Fibroblast of villous mesenchyme (primary cell): ENCODE measurements at places on chromosomes 7 and 10.
A peak's percentile ranks its signal among the peaks of the same experiment; 100 is the strongest.

- no peak for DNase-seq
These were observed 963.2 kb upstream of the CELF2 start for GRCh38 chr10:10054466-10054865.

DNA sequence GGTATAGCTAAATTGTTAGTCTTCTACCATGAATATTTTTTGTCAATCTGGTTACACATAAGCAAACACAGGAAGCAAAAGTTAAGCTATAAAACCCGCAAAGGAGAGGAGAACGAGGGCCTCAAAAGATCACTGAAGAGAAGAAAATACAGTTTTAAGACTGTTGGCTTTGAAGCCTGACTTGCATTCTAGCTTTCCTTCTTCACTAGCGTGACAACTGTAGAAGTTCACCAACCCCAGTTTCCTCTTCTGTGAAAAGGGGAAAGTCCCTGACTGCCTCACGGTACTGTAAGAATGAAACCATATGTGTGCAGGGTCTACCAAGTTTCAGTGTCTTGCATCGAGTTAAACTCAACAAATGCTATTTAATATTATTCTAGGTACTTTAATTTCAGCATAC lies 7.5 kb upstream of the LRRN3 start:
- DNase-seq = no peak

DNA sequence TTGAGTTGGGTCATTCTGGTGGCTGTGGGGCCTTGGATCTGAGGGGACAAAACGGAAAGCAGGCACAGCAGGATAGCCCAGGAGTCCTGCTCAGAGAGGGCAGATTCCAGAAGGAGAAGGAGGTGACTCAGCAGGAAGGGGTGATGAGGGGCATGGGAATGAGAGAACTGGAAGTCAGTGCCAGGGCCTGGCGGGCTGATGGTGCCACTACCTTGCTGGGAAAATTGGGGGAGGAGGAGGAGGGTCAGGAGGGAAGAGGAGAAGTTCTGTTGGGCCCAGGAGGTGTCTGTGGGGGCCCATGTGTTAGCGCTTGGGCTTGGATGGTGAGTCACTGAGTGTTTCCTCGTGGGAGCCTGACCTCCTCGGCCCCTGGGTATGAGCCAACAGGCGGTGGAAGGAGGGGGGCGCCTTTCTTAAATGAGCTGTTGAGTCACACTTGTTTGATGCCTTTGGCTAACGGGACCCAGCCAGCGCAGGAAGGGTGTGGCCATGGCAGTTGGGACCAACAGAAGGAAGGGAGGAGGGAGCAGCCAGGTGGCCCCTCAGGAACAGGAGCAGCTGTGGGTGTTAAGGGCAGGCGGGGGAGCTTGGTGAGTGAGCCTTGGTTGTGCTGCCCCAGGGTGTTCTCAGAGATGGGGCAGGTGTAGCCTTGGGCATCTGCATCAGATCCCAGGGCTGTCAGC lies 130.0 kb upstream of the BTBD16 start:
- peak; percentile 96 for DNase-seq

DNA sequence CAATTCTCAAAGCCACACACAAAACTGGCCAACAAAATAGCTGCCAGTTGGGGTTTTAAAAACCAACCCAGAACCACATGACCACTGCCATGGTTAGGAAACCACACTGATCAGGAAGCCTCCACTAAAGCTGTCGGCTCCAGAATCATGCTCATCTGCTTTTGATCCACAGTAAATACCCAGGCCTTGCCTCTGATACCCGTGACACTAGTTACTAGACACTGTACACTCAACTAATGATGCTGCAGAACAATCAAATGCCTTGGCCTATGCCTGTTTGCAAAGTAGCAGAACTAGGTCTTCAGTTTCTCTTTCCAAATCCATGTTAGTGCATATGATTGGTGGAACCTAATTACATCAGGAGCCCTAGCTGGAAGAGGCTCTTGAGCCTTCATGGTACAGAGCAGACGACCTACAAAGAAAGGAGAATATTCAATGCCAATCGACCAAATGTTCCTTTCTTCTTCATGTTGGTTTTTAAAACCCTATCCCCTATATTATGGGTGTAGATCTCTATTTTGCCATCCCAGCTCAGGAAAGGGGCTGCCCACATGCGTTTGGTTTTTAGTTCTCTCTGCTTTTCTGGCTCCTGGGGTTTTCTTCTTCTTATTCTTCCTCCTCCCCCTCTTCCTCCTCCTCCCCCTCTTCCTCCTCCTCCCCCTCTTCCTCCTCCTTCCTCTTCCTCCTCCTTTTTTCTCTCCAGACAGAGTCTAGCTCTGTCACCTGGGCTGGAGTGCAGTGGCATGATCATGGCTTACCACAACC lies 76.6 kb downstream of the CNNM2 start:
- no peak for DNase-seq

DNA sequence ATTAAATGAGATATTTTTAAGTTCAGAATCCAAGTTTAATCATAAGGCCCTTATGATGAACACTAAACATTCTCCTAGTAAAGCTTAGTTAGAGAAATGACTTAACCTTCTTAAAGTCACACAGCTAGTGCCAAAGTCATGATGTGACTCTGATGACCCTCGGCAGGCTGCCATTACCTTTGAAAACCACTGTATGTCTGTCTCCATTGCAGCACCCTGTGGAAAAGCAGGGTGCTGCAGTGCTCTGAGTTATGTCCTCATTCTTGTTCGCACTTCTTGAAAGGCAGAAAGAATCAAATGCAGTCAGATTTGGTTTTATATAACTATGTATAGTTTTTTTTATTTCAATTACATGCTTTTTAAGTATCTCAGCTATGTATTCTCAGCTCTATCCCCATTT lies 105.0 kb downstream of the PHTF2 start:
- no peak for DNase-seq

- DNase-seq = peak; percentile 36
These were observed 146.3 kb downstream of the TCF7L2 start for GRCh38 chr10:113096128-113096996.

DNA sequence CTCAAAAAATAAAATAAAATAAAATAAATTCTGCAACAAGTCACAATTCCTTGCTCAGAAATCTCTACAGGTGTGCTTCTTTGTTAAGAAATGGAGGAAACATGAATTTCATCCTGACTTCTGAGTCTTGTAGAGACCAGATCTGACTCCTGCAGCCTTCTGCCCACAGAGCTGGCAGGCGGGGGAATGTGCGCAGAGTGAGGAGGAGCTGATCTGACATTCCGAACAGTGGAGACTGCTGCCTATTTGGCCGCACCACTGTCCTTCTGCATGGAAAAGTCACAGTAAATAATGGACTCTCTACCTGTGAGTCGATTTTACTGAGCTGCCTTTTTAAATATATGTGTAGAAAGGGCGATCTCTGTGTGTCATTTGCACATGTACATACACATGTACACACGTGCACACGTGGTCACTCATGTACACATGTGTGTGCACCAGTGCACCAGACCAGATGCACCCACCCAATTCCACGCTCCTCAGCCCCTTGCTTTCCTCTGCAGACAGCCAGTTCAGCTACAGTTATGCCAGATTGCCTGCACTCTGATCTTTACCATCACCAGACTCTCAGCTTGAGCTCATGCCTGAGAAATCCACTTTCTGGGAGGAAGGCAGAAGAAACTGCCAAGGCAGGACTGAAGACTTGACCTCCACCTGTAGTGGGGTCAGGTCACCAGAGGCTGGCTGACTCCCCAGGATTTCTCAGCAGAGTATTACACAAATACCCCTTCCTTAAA lies 54.9 kb downstream of the IKZF1 start:
- no peak for DNase-seq

DNA sequence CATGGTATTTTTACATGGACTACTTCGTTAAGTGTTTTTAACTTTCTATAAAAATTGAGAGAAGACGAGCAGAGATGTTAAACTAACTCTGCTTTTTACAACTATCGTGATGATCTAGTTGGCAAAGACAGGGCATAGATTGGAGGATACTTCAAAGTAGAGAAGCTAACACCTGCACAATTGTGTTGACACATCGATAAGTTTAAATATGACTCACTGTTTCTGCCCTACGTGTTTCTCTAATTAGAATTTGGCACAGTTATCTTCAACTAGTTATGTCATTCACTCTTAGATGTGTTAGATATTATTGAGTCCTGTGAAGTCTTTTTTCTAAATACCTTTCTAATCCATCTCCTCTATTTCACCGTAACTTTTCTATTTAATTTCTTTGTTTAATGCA lies 68.5 kb upstream of the FERD3L start:
- no peak for DNase-seq

DNA sequence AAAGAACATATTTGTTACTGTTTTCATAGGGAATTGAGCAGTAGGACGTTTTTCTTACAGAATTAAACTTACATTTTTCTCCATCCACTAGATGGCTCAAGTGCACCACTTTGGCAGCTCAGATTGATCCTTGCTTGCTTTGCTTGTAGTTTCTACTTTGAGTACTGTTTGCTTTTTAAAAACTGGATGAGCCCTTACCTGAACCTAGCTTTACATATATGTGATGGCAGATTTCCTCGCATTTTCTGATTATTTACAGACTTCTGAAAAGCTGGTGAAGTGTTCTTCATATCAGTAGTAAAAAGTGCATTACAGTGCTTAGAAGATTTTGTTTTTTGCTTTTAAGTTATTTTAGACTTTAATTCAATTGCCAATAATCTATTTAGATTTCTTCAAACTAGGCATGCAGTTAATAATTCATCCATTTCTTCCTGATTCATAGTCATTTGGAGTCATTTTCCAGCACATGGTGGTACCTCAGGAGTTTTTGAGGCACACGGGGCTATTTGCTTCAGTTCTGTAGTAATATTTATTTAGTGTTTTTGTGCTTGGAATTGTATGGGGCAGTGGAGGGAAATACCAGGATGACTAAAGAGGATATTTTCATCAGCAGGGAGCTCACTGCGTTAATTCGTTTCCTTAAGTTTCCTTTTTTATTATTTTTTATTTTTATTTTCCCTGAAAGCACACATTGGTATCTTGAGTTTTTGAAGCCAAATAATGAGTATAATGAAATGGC lies 57.3 kb downstream of the MAPK8 start:
- peak; percentile 80 for DNase-seq

DNA sequence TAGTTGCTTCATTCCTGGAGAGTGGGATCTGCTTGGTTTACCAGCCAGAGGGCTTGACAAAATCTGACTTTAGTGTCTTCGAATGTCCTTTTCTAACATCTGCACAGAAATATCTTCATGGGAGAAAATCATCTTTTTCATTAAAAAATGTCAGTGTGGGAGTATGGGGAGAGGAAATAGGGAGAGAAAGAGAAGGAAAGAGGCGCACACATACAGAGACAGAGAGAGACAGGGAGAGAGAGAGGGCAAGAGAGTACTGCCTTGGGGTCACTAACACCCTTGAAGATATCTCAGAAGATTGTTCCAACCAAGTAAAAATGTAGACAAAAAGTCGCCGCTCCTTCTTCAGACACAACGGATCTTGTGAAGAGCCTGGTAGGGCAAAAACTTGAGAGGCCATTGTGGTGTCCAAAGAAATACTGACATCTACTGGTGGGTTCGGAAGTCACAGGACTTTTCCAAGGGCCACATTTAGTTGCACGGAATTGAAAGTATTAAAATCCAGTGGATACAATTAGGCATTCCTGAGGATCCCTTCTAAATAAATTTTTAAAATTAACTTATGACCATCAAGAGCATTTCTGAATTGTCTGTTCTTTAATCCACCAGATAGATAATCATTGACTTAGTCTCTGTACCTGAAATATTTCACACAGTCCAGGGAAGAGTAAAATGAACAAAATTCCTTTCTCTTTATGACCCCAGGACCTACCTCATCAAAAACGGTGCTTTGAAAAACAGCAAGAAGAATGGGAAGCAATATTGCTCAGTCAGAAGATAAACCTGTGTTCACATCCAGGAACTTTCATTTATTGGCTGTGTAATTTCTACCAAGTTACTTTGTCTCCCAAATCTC lies 29.7 kb downstream of the VIM start:
- DNase-seq = peak; percentile 81

DNA sequence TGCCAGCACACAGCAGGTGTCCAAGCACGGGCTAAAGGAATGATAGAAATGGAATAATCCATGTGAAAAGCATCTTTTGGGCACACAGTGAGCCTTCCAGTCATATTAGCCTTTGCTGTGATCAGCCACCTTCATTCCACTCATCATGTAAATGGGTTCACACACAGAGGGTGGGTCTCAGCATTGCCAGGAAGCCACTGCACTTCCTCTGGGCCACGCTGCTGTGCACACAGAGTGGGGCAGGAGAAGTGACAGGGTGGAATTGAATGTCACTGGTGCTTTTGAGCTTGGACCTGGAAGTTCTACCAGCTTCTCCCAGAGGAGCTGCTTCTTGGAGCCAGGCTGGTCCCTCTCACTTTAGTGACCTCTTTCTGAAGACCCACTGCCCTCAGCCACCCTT lies 203.5 kb downstream of the USP6NL start:
- no peak for DNase-seq

GRCh38 chr7:641269-641671 lies 85.2 kb upstream of the DNAAF5 start:
- peak; percentile 84 for DNase-seq

DNA sequence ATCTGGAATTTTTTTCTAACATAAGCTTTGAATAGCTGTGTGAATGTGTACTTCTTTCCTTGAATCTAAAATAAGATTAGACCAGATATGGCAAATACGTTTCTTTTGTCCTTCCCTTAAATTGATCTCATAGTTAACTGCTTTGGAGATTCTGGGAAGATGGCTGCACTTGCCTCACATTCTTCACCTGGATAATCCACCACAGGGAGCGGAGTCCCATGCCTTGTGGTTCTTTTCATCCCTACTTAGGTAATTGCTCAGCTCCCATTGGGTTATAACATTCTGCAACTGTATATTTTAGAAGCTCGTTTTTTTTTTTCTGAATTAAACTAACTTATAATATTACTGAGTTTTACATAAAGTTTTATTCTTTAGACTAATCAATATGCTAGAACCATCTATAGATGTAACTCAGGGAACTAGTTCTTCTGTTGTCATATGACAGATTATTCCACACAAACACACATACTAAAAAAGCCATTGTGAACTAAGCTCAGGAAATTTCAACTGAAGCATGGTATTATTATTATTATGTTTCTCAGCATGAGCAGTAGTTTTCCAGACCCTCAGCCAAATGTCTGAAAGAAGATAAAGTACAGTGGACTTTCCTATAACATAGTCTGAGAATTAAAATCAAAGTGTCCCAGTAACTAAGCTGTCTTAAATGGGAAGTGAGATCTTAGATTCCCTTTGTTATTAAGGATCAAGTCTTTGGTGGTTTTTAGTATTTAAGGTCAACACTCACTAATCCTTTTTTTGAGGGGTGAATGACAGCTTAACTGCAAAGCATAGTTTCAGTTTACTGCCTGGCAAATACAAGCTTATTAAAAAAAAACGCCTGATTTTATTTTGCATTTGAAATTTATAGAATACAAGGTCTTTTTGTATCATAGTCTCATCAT lies 182.3 kb downstream of the PPP1R9A start:
- no peak for DNase-seq

DNA sequence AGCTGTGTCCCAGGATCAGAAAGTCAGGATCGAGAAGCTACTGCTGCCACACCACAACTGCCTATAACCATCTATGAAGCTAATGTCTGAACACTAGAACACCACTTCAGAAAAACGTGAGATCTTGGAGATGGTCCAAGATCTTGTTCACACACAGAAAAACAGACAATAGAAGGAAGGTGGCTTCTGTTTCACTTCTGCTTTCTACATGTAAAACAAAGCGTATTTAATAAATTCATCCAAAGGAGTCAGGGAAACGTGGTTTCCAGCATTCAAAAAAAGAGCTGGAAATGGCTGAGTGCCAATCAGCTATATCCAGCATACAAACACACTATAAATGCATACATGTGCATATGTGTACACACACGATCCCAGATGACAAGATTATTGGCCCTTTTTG lies 70.2 kb upstream of the CCDC71L start:
- DNase-seq = no peak
